Retina (tissue), 1 donor: ENCODE measurements at places on chromosomes 7 and 10.

DNA sequence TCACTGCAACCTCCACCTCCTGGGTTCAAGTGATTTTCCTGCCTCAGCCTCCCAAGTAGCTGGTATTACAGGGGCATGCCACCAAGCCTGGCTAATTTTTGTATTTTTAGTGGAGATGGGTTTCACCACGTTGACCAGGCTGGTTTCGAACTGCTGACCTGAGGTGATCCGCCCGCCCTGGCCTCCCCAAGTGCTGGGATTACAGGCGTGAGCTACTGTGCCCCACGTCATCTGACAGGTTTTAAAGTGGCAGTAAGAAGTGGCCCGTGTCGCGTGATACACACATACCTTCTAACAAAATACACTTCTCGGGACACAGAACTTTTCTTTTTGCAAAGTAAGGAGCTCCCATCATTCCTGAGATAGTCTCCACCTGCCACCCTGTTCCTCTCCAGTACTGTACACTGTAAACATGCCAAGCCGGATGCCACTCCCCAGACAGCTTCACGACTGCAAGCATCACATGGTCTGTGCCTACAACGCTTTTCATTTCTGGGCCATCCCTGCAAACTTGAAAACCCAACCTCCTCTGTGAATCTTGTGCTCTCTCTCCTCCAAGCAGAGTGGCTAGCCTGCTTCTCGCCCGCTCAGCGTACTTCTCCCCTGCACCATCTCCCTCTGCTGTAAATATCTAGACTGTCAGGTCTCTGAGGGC lies 256.3 kb upstream of the KLF14 start:
- DNase-seq = no peak

DNA sequence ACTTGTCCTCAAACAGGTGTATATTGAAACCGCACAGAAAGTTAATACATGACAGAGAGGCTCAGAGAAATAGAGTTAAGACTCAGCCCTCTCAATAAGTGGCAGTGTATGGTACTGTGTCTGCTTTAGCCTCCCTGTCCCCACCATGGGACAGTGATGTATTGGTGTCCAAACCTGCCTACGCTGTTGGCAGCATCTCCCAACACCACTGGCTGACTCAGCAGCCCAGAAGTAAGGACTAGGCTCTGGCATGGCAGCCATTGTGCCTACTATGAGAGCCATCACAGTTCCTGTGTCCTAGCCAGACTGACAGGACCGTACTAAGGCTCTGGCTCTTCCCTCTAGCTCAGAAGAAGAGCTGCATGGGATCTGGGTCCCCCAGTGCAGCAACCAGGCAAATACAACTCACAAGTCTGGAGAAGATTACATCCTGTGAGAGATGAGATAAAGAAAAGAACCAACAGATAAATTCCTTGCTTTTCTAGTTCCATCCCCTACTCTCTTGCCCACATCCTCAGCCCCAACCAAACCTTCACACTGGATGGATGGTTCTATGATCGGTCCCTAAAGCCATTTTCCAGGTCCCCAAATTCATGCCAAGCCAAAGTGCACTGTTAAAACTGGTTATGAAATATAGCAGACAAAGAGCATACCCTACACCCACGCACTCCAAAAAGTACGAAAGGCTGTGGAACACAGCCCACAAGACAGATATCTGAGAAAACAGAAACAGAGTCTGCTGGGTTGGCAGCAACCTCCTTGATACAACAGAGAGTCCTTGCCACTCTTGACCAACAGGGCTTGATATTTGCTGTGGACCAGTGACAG lies 44.1 kb upstream of the DMTF1 start:
- DNase-seq = no peak

- no peak for DNase-seq
Measured at GRCh38 chr7:129801882-129802281, 150.9 kb downstream of the UBE2H start.

- DNase-seq = peak; percentile 26
Measured at GRCh38 chr7:13945670-13946069, 43.8 kb downstream of the ETV1 start.

- peak; percentile 62 for DNase-seq
Measured at GRCh38 chr7:158097453-158098124, 490.0 kb downstream of the PTPRN2 start.

GRCh38 chr7:18671176-18671575 lies 175.6 kb downstream of the HDAC9 start:
- no peak for DNase-seq

- no peak for DNase-seq
Measured at GRCh38 chr7:108285778-108286177, 155.6 kb upstream of the LAMB4 start.

GRCh38 chr7:131358636-131359035 lies 31.0 kb downstream of the MKLN1 start:
- DNase-seq = no peak

- peak; percentile 16 for DNase-seq
Measured at GRCh38 chr7:158355456-158356065, 232.1 kb downstream of the PTPRN2 start.

GRCh38 chr7:30201161-30201666 lies 66.4 kb downstream of the MTURN start:
- DNase-seq = no peak

GRCh38 chr10:108544500-108545120 lies 1378.7 kb downstream of the XPNPEP1 start:
- DNase-seq = peak; percentile 72

- no peak for DNase-seq
Measured at GRCh38 chr10:116489460-116489859, 56.3 kb upstream of the PNLIP start.

GRCh38 chr7:100837099-100837836 lies 9.9 kb upstream of the EPHB4 start:
- peak; percentile 98 for DNase-seq

- no peak for DNase-seq
Measured at GRCh38 chr10:126372396-126372795, 15.9 kb downstream of the ADAM12 start.

DNA sequence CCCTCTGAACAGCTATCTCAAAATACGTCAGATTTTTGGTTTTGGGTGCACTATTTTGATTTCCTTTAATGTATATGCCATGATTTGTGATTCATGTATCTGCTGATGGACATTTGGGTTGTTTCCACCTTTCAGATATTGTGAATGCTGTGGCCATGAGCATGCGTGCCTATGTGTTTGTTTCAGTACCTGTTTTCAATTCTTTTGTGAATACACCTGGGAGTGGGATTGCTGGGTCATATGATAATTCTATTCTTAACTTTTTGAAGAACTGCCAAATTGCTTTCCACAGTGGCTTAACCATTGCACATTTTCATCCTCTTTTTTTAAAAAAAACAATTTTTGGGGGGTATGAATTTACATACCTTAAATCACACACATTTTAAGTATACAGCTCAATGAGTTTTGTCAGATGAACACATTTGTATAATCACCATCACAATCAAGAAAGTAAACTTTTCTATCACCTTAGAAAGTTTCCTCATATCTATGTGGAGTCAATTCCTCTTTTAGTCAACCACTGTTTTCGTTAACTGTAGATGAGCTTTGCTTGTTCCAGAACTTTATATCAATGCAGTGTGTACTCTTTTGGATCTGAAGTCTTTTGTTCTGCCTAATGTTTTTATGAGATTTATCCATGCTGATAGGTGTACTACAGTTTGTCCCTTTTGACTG lies 36.9 kb downstream of the CYP26A1 start:
- no peak for DNase-seq

- peak; percentile 48 for DNase-seq
Measured at GRCh38 chr10:60732198-60732806, 46.0 kb upstream of the CDK1 start.

DNA sequence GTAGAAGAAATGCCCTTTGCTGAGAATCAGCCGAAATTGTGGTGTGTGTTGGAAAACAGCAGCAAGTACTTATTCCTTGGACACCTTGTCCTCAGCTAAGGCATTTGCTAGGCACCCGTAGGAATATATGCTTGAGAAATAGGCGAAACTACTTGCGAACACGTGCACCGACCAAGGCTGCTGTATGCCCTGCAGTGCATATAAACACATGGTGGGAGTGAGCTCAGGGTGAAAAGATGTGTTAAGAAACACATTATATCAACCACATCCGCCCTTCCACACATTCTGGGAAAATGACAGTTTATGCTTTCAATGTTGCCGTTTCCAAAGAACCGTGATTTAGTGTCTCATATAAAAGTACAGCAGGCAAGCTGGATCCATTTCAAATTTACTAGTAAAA lies 199.2 kb downstream of the JCAD start:
- no peak for DNase-seq

- no peak for DNase-seq
Measured at GRCh38 chr7:156460858-156461627, 179.5 kb upstream of the RNF32 start.

DNA sequence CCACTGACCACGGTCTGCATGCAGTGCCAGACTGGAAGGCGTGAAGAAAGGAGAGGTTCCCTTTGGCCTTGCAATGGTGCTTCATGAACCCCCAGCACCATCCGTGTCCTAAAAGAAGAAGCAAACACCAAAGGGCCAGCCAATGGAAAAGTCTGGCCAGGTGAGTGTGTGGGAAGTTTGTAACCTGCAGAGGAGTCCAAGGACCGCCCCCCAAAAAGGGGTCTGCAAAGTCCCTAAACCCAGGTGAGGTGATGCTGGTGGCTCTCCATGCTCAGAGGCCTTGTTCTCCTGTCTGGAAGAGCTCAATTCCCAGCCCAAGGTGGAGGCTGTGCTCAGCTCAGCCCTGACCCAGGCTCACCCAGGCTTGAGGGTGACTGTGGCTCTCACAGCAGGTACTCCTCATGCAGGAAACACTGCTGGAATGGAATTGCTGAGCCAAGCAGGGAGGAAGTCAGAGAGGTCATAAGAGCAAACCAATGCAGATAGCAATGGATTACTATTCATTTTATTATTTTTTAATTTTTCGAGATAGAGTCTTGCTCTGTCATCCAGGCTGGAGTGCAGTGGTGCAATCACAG lies 52.4 kb upstream of the NANOS1 start:
- no peak for DNase-seq

- DNase-seq = no peak
Measured at GRCh38 chr7:24201226-24201625, 82.8 kb upstream of the NPY start.

- DNase-seq = no peak
Measured at GRCh38 chr10:91536111-91536510, 96.8 kb downstream of the PPP1R3C start.

DNA sequence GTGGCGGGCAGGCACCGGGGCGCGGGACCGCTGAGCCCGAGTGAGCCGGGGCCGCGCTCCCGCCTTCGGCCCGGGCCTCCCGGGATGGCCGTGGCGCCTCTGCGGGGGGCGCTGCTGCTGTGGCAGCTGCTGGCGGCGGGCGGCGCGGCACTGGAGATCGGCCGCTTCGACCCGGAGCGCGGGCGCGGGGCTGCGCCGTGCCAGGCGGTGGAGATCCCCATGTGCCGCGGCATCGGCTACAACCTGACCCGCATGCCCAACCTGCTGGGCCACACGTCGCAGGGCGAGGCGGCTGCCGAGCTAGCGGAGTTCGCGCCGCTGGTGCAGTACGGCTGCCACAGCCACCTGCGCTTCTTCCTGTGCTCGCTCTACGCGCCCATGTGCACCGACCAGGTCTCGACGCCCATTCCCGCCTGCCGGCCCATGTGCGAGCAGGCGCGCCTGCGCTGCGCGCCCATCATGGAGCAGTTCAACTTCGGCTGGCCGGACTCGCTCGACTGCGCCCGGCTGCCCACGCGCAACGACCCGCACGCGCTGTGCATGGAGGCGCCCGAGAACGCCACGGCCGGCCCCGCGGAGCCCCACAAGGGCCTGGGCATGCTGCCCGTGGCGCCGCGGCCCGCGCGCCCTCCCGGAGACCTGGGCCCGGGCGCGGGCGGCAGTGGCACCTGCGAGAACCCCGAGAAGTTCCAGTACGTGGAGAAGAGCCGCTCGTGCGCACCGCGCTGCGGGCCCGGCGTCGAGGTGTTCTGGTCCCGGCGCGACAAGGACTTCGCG lies 534 bp downstream of the FZD9 start:
- DNase-seq = peak; percentile 72

DNA sequence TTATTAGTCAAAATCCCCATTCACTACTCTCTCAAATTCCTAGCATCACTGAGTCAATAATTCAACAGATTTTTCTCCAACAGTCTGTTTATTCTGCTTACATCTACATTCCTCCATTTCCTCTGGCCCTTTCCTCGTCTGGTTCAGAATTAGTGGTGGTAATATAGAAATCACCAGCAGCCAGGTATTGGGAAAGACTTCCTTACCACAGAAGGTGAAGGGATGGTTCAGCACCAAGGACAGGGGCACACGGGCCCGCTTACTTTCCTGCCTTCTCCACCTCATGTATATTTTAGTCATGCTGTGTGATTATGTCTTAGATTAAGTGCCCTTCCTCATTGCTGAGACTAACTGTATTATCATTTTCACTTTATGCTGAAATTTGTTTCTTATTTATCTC lies 70.4 kb upstream of the APBB1IP start:
- peak; percentile 12 for DNase-seq

GRCh38 chr10:66782144-66782543 lies 143.7 kb upstream of the LRRTM3 start:
- DNase-seq = no peak

GRCh38 chr7:149104749-149105148 lies 14.2 kb upstream of the ZNF786 start:
- DNase-seq = no peak

GRCh38 chr7:374706-375311 lies 84.8 kb downstream of the FOXL3 start:
- no peak for DNase-seq

GRCh38 chr10:51960494-51960895 lies 261.1 kb upstream of the CSTF2T start:
- DNase-seq = peak; percentile 54

DNA sequence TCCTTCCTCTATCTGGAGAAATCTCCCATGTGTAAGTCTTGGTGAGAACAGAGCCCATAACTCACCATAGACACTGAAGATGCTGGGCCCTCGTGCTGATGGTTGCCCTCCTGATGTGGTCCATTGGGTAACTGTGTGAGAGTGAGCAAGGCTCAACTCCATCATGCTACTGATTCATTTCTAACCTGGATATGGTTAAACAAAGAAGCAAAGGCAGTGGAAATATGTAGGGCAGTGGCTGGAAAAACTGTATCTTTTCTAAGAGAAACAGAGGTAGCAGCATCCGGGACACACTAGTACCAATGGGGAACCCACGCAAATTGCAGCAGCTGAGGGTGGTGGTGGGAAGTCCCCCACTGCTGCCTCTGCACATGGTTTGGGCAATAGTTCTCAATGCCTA lies 221.7 kb downstream of the KLF6 start:
- DNase-seq = no peak

GRCh38 chr7:139698278-139698677 lies 79.5 kb downstream of the HIPK2 start:
- no peak for DNase-seq

DNA sequence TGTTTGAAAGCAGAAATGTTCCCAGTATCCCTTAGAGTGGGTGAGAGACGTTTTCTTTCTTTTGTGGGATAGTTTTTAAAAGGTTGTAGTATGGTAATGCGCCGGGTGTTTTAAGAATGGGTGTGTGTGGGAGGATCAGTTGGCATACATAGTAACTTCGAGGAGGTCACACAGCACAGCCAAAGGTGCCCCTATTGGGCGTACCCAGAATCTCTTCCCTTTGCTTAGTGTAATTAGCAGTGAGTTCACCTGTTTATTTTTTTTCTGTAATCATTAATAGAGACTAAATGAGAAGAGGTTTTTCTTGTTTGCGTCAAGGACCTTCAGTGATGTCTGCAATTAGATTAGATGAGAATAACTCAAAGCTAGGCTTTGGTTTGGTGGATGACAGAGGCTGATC lies 1.5 kb downstream of the PLEKHA8 start:
- DNase-seq = peak; percentile 17
